ENCODE measurements at places on chromosomes 11 and 22.
A peak's percentile ranks its signal among the peaks of the same experiment; 100 is the strongest.

DNA sequence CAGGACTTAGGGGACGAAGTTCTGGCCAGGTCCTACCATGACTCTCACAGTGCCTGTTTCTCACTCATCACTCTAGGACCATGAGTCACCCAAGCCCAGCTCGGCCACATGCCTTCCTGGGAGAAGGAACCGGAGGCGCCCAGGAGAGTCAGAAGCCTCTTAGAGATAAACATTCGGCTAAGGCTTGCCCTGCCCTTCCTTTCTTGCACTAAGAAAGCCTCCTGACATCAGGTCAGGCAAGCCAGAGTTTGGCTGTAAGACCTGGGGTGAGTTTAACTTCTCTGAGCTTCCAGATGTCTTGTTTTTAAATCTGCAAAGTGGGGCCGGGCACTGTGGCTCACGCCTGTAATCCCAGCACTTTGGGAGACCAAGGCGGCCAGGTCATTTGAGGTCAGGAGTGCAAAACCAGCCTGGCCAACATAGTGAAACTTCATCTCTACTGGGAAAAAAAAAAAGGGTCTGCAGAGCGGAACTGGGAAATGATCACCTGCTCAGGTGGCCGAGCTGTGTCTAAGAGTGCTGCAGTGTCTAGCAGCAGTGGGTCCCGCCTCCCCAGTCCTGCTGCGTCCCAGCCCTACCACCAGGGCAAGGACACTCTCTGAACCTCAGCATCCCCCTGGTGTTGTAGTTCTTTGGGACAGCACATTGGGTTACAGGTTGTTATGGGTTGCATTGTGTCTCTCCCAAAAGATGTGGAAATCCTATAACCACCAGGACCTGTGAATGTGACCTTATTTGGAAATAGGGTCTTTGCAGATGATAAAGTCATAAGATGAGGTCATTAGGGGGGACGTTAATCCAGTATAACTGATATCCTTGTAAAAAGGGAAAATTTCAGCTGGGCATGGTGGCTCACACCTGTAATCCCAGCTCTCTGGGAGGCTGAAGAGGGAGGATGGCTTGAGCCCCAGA lies 1.8 kb upstream of the CARS1 start:
- H3K27ac ChIP-seq, result peak overlapping the region; percentile 84
- H3K27me3 ChIP-seq, result no peaks in the 10 kb centered on the region
- peaks cover 7% of the 10 kb centered on the region for H3K36me3 ChIP-seq
- peak; percentile 97 for DNase-seq
- no peak overlapping the region for H3K4me3 ChIP-seq
- H3K4me1 ChIP-seq, result peaks cover 28% of the 10 kb centered on the region

DNA sequence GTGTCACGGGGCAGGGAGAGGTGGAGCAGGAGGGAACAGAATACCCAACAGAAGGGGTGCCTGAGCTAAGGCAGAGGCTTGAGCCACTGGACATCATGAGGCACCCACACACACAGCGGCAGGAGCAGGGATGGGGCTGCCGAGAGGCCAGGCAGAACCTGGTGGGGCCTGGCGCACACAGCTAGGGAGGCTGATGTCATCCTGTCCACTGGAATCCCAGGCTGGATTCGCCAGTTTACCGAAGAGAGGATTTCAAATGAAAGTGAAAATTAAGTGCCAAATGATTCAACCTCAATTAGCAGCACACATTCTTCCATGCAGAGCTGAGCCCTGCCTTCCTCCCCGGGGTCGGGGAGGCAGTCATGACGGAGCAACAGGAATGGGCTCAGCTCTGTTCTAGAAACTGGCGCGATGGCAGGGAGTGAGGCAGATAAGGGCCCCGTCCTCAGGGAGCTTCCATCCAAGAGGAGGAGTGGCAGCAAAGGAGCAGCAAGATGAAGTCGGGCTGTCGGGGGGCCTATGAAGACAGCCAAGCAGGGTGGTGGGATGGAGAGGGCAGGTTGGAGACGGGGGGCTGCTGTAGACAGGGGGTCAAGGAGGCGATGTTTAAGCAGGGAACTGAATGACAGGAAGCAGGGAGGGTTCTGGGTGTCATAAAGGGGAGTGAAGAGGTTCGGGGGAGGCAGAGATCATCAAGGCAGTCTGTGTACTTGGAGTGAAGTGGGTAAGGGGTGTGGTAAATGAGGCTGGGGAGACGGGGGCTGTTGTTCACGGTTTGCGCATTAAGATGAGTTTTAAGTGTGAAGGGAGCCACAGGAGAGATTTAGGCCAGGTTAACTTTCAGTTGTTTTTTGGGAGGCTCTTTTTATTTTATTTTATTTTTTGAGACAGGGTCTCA lies 6.4 kb downstream of the RAC2 start:
- peak; percentile 78 for DNase-seq
- no peak overlapping the region for H3K4me3 ChIP-seq
- H3K4me1 ChIP-seq, result peaks cover 14% of the 10 kb centered on the region
- no peaks in the 10 kb centered on the region for H3K27me3 ChIP-seq
- no peak overlapping the region for H3K27ac ChIP-seq

DNA sequence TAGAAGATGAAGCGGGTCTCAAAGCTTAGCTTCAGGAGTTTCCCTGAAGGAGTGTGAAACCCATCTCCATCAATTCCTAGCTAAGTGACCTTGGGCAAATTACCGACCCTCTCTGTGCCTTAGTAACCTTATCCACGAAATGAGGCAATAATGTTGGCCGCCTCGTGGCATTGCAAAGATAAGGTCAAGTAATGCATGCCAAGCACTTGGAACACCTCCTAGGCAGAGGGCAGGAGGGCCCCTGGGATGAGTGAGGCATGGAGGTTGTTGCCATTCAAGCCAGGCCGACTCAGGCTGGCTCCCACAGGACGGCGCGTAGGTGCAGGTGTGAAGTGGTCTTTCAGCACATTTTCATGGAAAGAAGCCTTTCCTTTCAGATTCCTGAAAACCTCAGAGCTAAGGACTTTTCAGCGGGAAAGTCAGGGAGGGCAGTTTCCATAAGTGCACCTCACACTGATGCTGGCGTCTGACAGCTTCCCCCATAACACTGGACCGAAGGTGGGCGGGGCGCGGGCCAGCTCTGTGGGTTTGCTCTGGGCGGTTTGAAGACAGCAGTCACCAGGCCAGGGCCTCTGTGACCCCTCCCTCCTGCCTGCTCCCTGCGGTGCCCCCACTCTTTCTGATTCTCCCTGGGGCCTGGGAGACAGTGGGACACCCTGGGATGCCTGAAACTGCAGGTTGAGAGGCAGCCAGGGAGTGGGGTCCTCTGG lies 25.2 kb downstream of the RPS6KA4 start:
- no peaks in the 10 kb centered on the region for H3K36me3 ChIP-seq
- H3K27me3 ChIP-seq, result no peaks in the 10 kb centered on the region
- no peak overlapping the region for H3K27ac ChIP-seq
- peaks cover 4% of the 10 kb centered on the region for H3K4me1 ChIP-seq
- no peak for DNase-seq

- H3K27me3 ChIP-seq, result peaks cover 16% of the 10 kb centered on the region
- no peaks in the 10 kb centered on the region for H3K36me3 ChIP-seq
- peaks cover under 1% of the 10 kb centered on the region for H3K4me1 ChIP-seq
- no peak overlapping the region for H3K27ac ChIP-seq
- no peak overlapping the region for H3K4me3 ChIP-seq
- no peak for DNase-seq
These were observed 85.8 kb downstream of the TRMU start for GRCh38 chr22:46421267-46421666.

- no peaks in the 10 kb centered on the region for H3K27me3 ChIP-seq
- H3K36me3 ChIP-seq, result no peaks in the 10 kb centered on the region
- no peak overlapping the region for H3K27ac ChIP-seq
- DNase-seq, result no peak
- H3K4me1 ChIP-seq, result no peaks in the 10 kb centered on the region
- no peak overlapping the region for H3K4me3 ChIP-seq
These were observed 1471.6 kb downstream of the TBC1D22A start for GRCh38 chr22:48234011-48234410.

GRCh38 chr11:26329206-26329605 lies 2.7 kb upstream of the ANO3 start:
- H3K36me3 ChIP-seq, result no peaks in the 10 kb centered on the region
- DNase-seq, result no peak
- no peaks in the 10 kb centered on the region for H3K4me1 ChIP-seq
- no peak overlapping the region for H3K4me3 ChIP-seq
- no peaks in the 10 kb centered on the region for H3K27me3 ChIP-seq

- no peak overlapping the region for H3K4me3 ChIP-seq
- H3K4me1 ChIP-seq, result no peaks in the 10 kb centered on the region
- no peak overlapping the region for H3K27ac ChIP-seq
- peak; percentile 81 for DNase-seq
- no peaks in the 10 kb centered on the region for H3K36me3 ChIP-seq
These were observed 17.6 kb upstream of the LIN7C start for GRCh38 chr11:27524155-27524554.

DNA sequence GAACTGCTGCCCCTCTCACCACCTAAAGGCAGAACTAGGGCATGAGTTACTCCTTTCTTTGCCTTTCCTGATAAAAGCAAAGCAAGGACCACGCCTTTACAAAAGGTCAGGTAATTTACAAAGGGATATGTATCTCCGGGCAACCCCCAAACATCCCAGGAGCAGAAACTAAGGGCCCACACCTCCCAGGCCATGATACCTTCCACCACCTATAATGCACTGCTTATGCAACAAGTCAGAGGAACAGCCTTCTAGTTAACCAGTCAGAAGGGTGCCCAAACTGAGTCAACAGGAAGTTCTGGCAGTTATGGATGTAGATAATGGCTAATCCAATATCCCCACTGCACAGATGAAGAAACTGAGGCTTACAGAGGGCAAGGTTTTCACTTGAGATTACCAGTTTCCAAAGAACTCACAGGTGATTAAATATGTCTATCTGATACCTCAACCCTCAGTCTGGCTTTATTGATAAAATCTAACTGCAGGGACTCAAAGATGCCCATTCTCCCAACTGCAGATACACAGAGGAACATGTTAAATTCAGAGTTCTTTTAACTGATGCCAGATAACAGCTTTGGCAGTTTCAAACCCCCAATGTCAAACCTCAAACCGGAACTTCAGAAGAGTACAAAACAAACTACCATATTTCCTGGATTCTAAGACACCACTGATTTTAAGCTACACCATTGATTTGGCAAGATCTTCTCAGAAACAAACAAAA lies 16.8 kb upstream of the CASTOR1 start:
- H3K27me3 ChIP-seq, result no peaks in the 10 kb centered on the region
- DNase-seq, result peak; percentile 30
- no peak overlapping the region for H3K27ac ChIP-seq
- H3K4me3 ChIP-seq, result no peak overlapping the region
- H3K4me1 ChIP-seq, result peaks cover 60% of the 10 kb centered on the region

GRCh38 chr22:22508274-22509176 lies at the start of gene ZNF280B:
Gene ZNF280B (minus strand): TSS chr22:22508742. CDS start chr22:22489398, 19,344 bp downstream.
- no peaks in the 10 kb centered on the region for H3K4me1 ChIP-seq
- peak; percentile 66 for DNase-seq
- H3K36me3 ChIP-seq, result no peaks in the 10 kb centered on the region
- peak within 1 kb of the TSS; percentile 66 for H3K4me3 ChIP-seq

DNA sequence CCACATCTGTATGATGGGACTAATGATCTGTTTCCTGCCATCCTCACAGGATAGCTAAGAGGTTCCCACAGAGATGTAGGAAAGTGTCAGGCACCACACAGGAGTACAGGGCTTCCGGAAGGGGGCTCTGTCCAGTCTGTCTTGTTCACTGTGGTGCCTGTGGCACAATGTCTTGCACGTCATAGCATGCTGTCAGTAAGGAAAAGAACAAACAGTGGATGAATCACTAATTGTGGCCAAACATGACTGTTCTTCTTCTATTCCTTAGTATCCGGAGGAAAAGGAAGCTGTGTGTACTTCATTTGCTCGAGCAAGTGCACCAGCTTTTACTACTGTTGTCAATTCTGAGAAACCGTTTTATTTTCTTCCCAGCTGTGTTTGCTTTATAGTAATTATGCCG lies 73.4 kb upstream of the YWHAH start:
- peaks cover 8% of the 10 kb centered on the region for H3K4me1 ChIP-seq
- DNase-seq, result peak; percentile 81
- no peaks in the 10 kb centered on the region for H3K27me3 ChIP-seq
- peaks cover 9% of the 10 kb centered on the region for H3K36me3 ChIP-seq
- H3K4me3 ChIP-seq, result no peak overlapping the region

GRCh38 chr11:110431051-110431672 lies 1.4 kb downstream of the FDX1 start:
- H3K4me1 ChIP-seq, result peaks cover 30% of the 10 kb centered on the region
- no peak overlapping the region for H3K27ac ChIP-seq
- DNase-seq, result peak; percentile 32

DNA sequence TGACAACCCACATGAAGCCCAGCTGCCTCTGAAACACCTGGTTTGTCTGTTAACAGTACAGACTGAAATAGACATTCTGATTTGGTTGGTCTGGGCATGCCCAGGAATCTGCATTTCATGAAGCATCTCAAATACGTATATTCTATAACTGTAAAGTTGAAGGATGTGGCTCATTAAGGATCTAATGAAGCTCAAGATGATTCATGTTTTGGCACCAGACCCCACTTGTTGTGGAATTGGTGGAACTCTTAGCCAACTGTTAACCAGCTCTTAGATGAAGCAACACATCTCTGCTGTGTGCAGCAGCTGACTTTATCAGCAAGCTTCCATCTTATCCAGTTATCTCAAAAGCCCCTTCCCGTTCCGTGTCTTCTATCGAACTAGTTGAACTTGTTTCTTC lies 232.2 kb downstream of the INSC start:
- no peaks in the 10 kb centered on the region for H3K4me1 ChIP-seq
- no peak overlapping the region for H3K4me3 ChIP-seq
- DNase-seq, result no peak

DNA sequence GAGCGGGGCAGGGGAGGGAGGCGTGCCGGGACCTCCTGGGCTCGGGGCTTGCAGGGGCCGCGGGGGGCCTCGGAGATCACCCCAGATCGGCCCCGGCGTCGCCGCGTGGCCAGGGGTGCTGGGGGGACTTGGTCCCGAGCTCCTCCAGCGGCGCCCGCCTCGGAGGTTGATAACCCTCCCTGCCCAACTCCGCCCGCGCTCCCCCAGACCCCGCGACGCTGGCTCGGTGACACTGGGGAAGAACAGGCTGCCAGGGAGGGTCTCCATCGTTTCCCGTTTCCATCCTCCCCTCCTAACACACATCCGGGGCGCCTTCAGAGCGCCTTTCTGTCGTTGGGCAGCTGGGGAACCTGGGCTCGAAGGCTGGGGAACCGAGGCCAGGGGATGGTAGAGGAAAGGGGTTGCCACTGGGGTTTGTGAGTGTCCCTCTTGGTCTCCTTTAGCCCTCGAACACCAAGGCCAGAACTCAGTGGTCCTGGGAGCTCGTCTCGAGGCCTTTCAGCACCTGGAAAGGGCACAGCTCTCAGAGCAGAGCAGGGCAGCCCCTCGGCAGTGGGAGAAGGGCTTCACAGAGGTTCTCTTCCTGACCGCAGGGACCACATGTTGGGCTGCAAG lies 431 bp downstream of the SLC37A2 start:
- H3K4me1 ChIP-seq, result no peaks in the 10 kb centered on the region
- DNase-seq, result peak; percentile 14
- H3K27me3 ChIP-seq, result no peaks in the 10 kb centered on the region
- peak overlapping the region; percentile 91 for H3K4me3 ChIP-seq

Measured in GM23248 (cell line).